ENCODE measurements at places on chromosomes 11 and 22. TPM values are rescaled to one million over a fixed set of nuclear protein-coding genes. Genes with fewer than 3 reads are reported as not detected.

CLDN5 gene
- not detected for total RNA-seq

DGCR6 gene
- total RNA-seq, result 1.8 TPM

CRACR2B gene
- total RNA-seq, result 13.7 TPM

HSPB2 gene
- not detected for total RNA-seq

- no peak for DNase-seq
These were observed 47.8 kb downstream of the BTBD10 start for GRCh38 chr11:13415201-13415600.

GRCh38 chr22:50720301-50721256 lies 17.4 kb upstream of the ACR start:
- DNase-seq, result no peak

- no peak for DNase-seq
These were observed 10.4 kb downstream of the CCKBR start for GRCh38 chr11:6269994-6270393.

GRCh38 chr11:1998290-1998689 lies 648 bp upstream of the H19 start:
- no peak for DNase-seq

DNA sequence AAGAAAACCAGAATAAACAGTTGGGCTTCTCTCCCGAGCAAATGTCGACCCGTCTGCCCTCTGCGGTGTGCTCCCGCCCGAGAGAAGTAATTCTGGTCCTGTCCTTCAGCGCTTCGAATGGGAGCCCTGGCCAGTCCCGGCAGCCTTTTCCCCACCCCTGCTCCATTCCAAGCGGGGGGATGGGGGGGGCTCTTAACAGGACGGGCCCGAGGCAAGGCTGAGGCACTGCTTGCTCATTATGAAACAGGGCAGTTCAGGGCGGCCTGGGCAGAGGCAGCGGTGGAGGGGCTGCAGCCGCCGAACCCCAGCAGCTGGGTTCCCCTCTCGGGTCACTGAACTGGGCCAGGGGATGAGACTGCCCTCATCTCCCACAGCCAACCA lies 9.1 kb downstream of the BACE1-AS start:
- no peak for DNase-seq
